Mammary epithelial cell (primary cell): ENCODE measurements at places on chromosomes 5 and 9.
A peak's percentile ranks its signal among the peaks of the same experiment; 100 is the strongest.

GRCh38 chr9:112170235-112170634, 4.9 kb downstream of the SUSD1 start:
- peak; percentile 64 for DNase-seq

DNA sequence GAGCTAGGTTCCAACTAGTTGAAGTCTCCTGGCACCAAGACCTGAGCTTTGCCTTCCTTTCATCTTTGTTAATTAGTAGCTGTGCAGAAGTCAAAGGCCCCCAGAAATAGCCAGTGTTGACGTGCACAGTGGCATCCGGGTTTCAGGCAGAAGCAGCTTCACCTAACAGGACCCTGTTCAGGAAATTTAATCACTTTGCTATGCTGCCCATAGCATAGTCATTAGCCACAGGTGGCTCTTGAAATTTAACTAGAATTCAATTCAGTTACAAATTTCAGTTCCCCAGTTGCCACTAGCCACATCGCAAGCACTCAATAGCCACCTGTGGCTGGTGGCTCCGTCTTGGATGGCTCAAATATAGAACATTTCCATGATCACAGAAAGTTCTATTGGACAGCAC, 179.1 kb downstream of the GOLPH3 start:
- no peak for DNase-seq

GRCh38 chr5:175889910-175890684, 18.7 kb downstream of the CPLX2 start:
- DNase-seq = no peak

DNA sequence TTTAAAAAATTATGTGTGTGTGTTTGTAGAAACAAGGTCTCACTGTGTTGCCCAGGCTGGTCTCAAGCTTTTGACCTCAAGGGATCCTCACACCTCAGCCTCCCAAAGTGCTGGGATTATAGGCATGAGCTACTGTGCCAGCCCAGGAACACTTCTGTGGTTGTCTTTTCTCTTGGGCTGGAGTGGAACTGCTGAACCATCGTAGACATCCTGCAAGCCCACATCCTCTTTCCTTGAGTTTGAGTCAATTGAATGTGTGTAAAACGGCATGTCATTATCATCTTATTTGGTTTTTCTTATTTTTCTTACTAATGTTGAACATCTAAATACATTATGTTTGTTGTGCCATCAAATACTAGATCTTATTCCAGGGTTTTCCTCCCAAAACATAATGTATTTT, 40.0 kb downstream of the EHMT1 start:
- DNase-seq = no peak

DNA sequence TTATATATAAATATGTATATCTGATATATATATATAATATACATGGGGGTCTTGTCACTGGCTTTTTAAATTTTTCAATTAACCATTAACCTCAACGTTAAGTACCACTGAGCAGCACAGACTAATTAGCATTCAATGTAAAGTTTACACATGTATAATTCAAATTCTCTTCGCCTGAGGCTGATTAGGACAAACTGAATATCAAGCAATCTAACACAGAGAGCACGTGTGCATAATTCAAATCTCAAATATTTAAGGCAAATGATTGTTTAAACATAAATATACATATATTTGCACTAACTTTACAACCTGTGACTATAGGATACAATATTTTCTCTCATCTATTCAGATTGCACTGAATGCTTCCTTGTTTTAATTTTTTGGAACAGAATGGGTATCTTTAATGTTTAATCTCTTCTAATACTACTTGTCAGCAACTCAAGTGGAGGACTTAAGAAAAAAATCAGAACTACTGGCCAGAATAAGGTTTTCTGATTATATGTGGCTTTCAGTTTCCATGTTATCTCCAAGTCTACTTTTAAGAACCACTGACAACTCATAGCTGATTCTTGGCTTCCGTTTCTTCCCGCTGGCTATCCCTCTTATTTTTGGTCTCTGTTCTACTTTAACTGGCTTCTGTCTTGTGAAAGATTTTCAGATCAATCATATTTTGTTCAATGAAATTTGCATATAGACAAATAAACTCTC, 204.8 kb downstream of the MLLT3 start:
- no peak for DNase-seq

DNA sequence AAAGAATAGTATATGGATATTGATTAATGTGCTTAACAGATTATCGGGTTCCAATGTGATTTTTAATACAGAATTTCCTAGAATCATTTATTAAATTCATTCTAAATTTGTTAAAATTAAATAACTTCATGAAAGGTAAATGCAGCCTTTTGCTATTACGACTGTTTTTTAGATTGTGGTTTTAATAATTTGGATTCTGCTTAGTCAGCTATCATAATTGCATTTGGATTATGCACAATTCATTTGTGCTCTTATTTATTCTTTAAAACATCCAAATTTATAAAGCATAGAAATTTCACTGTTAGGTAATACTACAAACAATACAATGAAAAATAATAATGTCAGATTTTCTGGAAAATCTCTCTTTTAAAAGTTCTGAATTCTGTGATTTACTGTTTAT, 1598.5 kb downstream of the EFNA5 start:
- DNase-seq = no peak

- no peak for DNase-seq
Measured at GRCh38 chr9:37562826-37563225, 13.4 kb downstream of the FBXO10 start.

DNA sequence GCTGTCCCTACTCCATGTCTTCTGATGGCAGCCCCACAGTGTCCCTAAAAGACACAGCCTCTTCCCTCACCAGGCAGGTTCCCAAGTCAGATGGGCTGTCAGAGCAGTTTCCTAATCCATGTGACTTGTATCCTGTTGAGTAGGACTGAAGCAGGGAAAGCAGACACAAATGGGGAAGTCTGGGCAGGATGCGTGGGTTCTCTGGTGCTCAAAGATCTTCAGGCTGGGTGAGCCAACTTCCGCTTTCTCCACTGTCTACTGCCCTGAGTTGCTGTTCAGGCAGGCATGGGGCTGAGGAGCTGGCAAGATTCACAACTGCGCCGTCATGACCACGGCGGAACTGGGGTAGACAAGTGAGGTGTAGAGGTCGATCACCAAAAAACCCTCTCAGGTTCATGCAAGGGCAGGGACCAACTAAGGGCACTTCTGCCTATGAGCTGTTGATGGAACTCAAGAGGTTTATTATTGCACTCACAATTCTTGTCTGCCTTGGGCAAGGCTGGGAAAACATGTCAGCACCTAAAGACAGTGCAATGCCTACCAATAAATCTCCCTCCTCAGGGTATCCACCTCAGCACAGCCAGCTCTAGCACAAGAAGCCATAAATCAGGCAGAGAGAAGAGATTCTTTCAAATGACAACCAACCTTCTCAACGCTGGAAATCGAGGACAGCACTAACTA, 83.4 kb downstream of the RAPGEF1 start:
- DNase-seq = no peak

- DNase-seq = no peak
Measured at GRCh38 chr9:94178927-94179326, 80.2 kb upstream of the ZNF169 start.

GRCh38 chr5:65696892-65697291, 25.0 kb downstream of the SGTB start:
- no peak for DNase-seq

DNA sequence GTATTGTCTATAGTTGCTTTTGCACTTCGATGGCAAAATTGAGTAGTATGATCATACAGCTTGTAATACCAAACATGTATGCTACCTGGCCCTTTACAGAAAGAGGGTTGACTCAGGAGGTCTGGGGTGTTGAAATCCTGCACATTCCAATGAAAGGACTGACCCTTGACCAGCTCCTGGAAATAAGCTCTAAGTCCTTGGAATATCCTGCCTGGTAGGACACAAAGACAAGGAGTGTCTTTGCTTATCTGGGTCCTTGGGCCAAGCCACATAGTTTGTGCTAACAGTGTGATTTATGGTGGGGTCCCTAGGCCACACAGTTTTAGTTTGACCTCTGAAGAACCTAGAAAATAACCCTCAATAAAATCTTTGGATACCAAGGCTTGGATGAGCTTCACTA, 89.3 kb upstream of the FTMT start:
- DNase-seq = no peak

- DNase-seq = peak; percentile 39
Measured at GRCh38 chr9:112487008-112487798, 576 bp downstream of the KIAA1958 start.

GRCh38 chr9:4069457-4070153, 230.3 kb downstream of the GLIS3 start:
- DNase-seq = no peak

DNA sequence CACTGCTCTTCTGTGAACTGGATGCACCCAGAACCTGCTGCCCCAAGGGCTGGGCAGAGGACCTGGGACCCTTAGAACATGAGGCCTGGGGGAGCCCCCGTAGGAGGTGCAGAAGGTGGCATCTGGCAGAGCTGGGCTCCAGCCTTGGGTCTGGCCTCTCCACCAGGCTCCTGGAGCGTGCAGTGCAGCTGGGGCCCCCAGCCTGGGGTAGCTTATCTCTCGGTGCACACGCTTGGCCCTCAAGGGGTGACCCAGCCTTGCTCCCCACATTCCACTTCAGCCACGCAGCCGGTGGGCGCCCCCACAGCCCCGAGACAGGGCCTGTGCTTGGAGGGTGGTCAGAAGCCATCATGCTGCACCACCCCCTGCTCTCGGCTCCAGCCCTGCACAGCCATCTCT, 5.6 kb upstream of the NR5A1 start:
- no peak for DNase-seq

- DNase-seq = no peak
Measured at GRCh38 chr9:89893886-89894285, 289.1 kb downstream of the GADD45G start.
